NCI-H69 (cell line): ENCODE measurements at places on chromosomes 16 and 17.

DNA sequence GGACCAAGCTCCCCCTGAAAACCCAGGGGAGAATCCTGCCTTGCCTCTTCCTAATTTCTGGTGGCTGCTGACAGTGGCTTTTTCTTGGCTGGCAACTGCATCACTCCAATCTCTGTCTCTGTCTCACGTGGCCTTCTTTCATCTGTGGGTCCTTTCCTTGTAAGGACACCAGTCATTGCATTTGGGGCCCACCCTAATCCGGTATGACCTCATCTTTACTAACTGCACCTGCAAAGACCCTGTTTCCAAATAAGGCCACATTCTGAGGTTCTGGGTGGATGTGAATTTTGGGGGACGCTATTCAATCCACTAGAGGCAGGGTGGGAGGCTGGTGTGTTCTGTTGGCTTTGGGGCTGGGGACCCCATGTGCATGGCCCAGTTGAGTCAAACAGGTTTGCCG lies 11.0 kb downstream of the SLC12A3 start:
- no peak for DNase-seq

GRCh38 chr16:49269201-49269600 lies 12.4 kb downstream of the CBLN1 start:
- no peak for DNase-seq

GRCh38 chr17:1563786-1564613 lies 1.4 kb upstream of the PITPNA start:
- DNase-seq = peak; percentile 39

GRCh38 chr17:69898601-69899000 lies 176.4 kb upstream of the KCNJ16 start:
- no peak for DNase-seq

GRCh38 chr17:68100000-68100641 lies 64.6 kb downstream of the KPNA2 start:
- DNase-seq = no peak

GRCh38 chr17:55140809-55141208 lies 124.0 kb upstream of the HLF start:
- no peak for DNase-seq

DNA sequence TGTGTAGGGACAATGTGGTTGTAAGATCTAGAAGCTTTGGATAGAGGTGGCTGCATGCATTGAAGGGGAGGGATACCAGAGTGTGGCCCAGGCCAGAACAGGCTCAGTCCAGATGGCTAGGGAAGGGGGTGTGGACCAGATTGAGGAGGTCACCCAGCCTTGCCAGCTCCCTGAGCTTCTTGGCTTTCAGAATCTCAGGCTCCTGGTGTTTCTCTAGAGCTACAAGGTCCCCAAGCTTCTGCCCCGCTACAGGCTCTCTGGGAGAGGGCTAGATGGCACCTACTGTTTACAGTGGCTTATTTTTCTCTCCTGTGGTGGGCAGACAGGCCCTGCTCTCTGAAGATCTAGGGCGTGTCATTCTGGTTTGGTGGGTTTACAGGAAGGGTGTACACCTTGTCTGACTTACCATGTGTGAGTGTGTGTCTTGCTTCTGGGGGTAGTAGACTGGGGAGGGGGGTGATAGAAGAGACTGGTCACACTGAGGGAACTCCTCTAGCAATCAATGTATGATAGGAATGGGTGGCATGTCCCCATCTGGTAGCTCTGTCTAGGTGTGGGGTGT lies 1.1 kb downstream of the RARA start:
- no peak for DNase-seq

DNA sequence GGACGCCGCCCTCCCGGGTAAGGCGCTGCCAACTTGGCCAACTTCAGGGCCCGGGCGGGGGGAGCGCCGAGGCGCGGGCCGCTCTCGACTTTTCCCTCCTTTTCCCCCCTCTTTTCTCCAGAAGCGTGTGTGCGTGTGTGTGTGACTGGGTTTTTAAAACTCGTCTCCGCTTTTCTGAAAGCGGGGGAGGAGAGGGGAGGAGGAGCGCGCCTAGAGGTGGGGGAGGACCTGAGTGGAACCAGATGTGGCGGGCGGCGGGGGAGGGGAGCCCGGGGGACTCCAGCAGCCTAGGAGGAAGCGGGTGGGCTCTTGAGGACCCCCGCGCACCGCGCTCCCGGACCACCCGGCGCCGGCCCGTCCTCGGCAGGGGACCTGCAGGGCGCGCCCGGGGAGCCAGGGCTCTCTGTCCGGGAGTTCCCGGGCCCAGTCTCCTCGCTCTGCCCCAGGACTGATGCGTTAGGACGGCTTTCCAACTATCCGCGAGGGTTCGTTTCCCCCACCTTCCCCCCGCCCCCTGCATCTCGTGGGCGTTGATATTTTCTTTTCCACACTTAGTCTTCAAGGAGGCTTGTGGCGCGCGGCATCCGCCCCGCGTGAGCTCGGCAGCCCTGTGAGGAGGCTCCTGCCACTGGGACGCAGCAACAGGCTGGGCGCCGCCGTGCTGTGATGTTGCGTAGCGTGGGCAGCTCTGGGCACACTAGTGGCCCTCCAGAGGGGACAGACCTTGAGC lies 599 bp downstream of the MRC2 start:
- DNase-seq = peak; percentile 49

GRCh38 chr17:81522491-81523401 lies 5.4 kb upstream of the FSCN2 start:
- DNase-seq = no peak

DNA sequence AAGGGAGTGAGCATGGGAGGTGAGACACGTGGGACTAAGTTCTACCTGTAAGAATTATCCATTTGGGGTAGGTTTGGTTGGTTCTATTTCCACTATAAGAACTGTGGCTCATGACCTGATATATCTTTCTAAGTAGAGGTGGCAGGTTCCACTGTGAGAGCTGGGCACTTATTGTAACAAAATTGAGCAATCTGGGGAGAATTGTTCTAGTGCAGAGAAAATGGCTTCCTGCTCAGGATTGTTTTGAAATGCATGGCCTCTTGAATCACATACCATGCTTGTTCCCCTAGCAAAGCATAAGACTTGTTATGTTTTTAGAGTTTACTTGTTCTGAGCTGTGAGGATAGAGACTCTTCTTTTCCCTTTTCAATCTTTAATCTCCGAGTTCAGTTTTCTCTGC lies 125.9 kb downstream of the MAP2K6 start:
- no peak for DNase-seq

- no peak for DNase-seq
These were observed 25.4 kb upstream of the RPTOR start for GRCh38 chr17:80519091-80519781.

GRCh38 chr17:77999413-78000173 lies 41.1 kb downstream of the TNRC6C start:
- no peak for DNase-seq

- DNase-seq = peak; percentile 80
These were observed 55.4 kb downstream of the SDK2 start for GRCh38 chr17:73588891-73589290.

- no peak for DNase-seq
These were observed 46.2 kb downstream of the CYB561 start for GRCh38 chr17:63399856-63400255.

GRCh38 chr16:87560428-87561199 lies 41.7 kb upstream of the JPH3 start:
- DNase-seq = peak; percentile 26

GRCh38 chr16:4404247-4404966 lies 12.0 kb downstream of the CORO7 start:
- DNase-seq = peak; percentile 53

- peak; percentile 74 for DNase-seq
These were observed 50.3 kb downstream of the KSR1 start for GRCh38 chr17:27506348-27507218.
